ENCODE measurements at places on chromosomes 16 and 17.

GRCh38 chr16:23423496-23424049 lies 29.4 kb downstream of the COG7 start:
- no peak for DNase-seq

DNA sequence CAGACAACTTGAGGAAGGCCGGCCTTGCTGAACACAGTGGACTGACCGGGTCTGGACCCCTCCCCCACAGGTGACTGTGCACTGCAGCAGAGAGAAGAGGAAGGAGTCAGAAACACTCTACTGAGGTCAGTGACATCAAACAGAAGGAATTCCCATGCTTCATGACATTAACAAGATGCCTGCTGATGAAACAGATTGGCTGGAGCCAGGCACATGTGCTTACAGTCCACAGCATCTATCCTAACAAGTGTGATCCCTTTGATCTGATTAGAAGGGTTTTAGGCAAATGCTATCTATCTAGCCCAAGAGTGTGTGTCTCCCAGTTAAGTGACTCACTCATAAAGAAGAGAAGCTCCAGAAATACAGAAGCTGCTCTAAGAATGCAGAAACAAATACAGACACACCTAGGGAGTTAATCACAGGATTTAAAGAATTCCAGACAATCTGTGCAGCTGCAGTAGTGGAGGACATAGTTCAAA lies 90.2 kb downstream of the SYCE1L start:
- no peak for DNase-seq

DNA sequence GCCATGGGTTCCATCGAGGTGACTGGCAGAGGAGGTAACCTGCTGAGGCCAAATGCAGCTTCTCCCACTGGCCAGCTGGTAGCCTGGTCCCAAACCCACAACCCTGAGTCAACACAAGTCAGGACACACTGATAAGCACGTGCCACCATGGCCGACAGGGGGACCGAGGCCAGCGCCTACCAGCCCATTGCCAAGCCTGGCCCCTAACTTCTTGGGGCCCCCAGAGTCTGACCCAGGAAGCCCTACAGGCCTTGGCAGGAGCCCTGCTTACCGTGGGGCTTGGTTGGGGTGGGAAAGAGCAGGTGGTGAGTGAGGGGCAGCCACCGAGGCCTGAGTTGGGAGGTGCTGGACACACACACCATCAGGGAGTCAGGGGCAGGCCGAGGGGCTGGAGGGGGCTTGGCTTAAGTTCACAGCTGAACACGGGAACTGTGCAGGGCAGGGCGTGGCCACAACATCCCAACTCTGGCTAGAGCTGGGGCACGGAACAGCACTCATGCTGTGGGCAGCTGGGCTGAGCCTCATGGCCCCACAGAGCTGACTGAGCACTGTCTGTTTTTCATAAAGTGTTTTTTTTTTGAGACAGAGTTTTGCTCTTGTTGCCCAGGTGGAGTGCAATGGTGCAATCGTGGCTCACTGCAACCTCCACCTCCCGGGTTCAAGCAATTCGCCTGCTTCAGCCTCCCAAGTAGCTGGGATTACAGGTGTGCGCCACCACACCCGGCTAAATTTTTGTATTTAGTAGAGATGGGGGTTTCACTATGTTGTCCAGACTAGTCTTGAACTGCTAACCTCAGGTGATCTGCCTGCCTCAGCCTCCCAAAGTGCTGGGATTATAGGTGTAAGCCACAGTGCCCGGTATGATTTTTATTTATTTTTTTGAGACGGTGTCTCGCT lies 5.5 kb downstream of the MRPL28 start:
- DNase-seq = no peak

DNA sequence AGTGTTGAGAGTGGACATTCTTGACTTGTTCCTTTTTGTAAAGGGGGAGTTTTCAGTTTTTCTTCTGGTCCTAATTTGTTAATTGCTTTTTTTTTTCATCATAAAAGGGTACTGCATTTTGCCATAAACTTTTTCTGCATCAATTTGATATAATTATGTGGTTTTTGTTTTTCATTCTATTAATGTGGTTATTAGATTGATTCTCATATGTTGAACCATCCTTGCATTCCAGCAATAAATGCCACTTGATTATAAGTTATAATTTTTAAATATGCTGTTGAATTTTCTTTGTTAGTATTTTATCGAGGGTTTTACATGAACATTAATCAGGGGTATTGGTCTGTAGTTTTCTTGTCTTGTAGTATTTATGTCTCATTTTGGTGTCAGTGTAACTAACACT lies 87.2 kb upstream of the SMIM36 start:
- DNase-seq = no peak

DNA sequence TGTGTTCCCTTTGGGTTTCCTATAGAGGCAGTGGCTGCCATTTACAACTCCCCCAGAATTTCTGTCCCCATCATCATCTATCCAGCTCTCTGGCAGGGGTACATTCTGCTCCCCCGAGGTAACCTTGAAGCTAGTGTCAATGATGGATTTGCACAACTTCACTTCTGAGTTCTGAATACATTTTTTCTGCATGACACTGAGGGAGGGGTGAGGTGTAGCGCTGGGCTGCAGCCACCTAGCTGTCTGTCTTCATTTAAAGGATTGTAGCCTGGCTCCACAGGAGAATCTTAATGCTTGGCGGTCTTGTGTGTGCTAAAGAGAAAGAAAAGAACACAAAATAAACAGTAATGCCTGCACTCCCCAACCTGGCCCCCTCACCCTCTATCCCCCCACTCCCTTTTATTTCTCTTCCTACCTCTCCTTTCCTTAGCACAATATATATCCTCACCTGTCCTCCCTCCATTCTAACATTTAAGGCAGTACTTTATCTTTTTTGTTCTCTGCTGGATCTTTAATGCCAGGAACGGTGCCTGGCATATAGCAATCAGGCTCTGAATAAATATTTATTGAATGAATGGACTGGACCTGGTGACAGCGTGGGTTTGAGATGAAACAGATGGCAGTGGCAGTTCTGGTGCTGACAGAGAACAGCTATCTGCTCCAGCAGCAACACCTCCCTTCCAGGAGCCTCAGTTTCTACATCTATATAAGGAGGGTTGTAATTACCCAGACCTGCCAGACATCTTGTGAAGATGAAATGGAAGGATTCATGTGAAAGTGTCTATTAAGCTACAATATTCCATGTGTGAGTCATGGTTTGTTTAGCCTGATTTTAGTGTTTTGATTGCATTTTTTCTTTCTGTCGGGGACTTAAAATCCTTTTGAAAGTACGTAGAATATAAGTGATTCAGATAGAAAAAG lies 163.5 kb upstream of the CDH11 start:
- DNase-seq = no peak

DNA sequence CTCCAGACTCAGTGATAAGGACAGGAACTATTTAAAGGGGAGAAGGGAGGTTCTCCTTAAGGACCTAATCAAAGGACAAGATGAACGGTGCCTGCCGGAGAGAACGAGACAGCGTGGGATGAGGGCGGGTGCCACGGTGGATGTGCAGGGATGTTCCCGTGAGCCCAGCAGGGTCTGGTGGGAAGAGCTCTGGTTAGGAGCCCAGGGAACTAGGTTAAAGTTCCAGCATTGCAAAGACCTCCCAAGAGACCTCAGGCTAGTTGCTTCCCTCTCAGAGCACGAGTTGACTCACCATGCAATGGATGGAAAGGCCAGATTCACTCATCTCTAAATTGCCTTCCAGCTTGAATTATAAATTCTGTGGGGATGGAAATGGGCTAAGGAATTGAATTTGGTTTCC lies 14.7 kb downstream of the CCR7 start:
- no peak for DNase-seq

DNA sequence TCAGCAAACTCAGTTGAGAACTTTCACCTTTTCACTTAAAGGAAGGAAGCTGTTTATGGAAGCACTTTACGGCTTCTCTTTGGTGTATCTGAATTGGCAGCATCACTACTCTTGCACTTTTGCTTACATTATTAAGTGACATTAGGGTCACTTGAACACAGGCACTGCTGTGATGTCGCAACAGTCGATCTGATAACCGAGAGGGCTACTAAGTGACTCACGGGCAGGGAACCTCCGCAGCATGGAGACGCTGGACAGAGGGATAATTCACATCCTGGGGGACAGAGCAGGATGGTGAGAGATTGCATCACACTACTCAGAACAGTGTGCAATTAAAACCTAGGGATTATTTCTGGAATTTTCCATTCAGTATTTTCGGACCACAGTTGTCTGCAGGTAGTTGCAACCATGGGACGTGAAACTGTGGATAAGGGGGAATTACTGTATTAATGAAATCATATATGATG lies 56.5 kb downstream of the DNAH2 start:
- DNase-seq = no peak
